ENCODE measurements at places on chromosomes 11 and 22.

DNA sequence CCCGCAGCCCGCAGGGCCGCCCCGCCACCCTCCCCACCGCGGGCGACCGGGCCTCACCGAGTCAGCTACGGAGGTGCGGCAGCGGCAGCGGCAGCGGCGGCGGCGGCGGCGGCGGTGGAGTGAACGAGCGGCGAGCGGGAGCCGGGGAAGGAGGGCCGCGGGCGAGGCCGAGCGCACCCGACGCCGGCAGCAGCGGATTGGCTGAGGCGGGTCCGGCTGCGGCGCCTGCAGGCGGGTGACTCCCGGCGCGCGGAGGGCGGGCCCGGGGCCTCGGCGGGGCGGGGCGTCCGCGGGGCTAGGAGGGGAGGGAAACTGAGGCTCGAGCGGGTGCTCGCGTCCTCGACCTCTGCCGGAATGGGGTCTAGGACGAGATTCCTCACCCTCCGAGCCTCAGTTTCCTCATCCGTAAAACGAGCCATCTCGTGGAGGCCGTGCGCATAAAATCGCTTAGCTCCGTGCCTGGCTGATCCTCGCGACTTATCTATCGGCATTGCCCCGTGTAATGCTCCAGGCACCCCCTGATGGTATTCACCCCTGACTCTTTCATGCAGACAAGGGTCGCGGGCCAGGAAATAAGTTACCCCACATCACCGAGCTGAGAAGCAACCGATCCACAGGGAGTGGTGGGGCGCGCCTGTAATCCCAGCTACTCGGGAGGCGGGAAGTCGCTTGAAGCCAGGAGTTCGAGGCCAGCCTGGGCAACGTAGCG, at the start of gene CPT1A:
CPT1A (minus strand) TSS at position 199 of the 709 bp plus-strand sequence. CDS start 26,442 bp downstream, outside the sequence.
- DNase-seq = peak; percentile 49

DNA sequence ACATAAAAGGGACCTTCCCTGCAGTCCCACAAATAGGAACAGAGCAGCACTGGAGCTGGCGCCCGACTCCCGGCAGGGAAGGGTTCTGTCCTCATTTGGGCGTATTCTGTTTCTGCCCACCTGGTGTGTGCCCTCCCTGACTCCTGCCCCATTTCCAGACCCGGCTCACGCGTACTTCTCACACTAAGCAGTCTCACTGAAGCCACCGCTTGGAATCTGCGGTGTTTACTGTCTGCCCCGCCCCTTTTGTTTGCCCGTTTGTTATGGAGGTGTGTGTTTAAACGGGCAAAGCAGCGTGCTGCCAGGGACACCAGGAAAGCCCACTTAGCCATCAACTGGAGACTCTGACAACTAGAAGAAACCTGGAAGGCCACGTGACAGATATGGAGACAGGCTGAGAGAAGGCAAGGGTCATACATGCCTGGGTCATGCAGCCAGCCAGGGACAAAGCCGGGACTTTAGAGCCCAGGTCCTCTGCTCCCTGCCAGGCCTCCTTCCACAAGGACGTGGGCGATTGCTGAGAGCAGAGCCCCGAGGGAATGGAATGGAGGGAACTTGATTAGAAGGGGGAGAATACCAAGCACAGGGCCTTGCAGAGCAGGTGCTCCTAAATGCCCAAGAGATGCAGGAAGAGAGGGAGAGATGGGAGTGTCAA, 8.7 kb upstream of the EFCAB6 start:
- no peak for DNase-seq

- DNase-seq = no peak
Observed at GRCh38 chr11:70333261-70333660, 62.8 kb downstream of the PPFIA1 start.

- DNase-seq = no peak
Observed at GRCh38 chr11:1782031-1782590, 18.4 kb upstream of the CTSD start.

DNA sequence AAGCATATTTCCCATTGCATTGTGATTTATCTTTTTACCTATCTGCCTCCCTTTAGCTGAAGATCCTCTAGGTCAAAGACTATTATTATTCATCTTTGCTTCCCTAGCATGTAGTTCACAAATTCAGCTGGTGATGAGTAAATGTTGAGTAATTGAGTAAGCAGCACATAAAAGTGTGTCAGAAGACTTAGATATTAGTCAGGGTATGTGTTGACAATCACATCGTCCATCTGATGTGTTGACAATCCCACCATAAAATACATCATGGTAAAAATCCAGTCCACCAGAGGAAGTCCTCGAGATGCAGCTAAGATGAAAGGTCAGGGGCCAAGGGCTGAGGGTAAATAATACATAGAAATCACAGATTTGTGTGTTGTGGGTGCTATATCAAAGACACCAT, 22.9 kb upstream of the ABTB2 start:
- DNase-seq = no peak

- DNase-seq = no peak
Observed at GRCh38 chr22:48382197-48382596, 1445.5 kb downstream of the BRD1 start.

- DNase-seq = no peak
Observed at GRCh38 chr22:21734540-21735199, 924 bp downstream of the YPEL1 start.

DNA sequence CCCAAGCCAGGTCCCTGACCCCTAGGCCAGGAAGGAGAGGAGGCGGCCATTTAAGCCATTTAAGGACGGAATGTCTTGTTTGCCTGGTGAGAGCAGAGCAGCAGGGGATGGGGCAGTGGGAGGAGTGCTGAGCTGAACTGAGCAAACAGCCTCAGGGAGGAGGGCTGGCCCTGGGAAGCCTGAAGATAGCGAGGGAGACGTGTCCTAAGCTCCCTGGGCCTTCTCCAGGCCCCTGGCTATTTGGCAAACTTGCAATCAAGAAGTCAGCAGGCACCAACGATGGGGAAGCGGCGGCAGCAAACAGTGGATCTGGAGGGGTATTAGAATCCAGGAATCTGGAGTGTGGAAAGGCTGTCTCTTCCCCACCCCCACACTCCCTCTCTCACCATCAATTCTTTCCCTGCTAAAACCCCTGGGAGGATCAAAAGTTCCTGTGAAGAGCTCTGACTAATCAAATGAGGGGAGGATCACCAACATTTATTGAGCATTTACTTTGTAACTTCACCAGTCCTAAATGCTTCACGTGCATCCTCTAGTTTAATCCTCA, 8.8 kb downstream of the BCL9L start:
- no peak for DNase-seq

All from effector CD8-positive, alpha-beta T cell (primary cell).